Amniotic stem cell (primary cell): ENCODE measurements at places on chromosomes 5 and 9.

DNA sequence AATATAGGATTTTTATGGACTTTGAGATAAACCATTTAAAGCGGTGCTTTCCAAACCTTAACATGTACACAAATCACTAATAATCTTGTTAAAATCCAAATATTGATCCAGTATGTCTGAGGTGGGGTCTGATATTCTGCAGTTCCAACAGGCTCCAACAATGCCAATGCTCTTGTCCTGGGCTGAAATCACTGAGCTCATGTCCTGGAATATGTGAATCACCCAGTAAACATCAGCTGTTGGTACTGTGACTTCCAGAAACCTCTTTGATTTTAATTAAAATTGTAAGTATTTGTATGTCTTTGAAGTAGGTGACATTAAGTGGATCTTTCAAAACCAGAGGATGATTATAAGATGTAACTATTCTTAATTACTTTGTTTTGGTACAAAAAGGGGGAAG lies 52.8 kb upstream of the CAST start:
- no peak for DNase-seq

GRCh38 chr5:132291026-132291425 lies 3.2 kb upstream of the SLC22A4 start:
- DNase-seq, result no peak

GRCh38 chr9:124661271-124661670 lies 109.8 kb downstream of the NR6A1 start:
- no peak for DNase-seq

GRCh38 chr5:116076496-116076895 lies 8.3 kb upstream of the COMMD10 start:
- DNase-seq, result no peak

DNA sequence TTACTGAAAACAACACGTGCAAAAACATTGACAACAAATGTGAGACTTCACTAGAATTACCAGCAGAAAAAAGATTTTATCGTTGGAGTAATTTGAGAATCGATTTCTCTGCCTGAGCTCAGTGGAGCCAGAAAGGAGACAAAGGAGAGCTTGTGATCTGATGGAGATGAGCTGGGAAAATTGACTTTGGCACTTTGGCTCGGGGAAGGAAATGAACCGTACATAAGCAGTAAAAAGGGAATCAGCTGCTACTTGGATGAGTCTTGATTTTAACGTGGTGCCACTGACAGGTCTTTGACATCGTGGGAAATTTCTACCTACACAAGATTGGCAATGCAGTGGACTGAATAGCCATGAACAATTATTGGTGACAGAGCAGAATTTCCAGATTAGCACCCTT lies 244.7 kb upstream of the RPS23 start:
- no peak for DNase-seq
